HuH-7 (cell line): ENCODE measurements at places on chromosomes 7 and 10.

DNA sequence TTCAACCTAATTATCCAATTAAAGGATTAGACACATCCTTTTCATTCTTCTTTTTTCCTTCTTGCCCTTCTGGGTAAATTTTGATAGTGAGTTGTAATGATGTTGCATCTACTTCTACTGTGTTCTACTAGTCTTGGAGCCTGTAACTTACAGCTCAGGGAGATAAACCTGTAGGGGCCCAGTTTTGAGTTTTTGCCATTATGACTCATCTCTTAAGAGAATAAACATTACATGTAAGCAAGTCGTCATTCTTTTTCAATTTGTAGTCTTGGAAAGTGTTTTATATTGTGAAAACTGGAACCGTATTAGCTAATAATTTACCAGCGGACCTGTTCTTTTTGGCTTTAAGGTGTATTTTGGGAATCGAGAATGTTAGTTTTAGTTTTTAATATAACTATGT is 89.7 kb upstream of the RPA3 start:
- DNase-seq: no peak

DNA sequence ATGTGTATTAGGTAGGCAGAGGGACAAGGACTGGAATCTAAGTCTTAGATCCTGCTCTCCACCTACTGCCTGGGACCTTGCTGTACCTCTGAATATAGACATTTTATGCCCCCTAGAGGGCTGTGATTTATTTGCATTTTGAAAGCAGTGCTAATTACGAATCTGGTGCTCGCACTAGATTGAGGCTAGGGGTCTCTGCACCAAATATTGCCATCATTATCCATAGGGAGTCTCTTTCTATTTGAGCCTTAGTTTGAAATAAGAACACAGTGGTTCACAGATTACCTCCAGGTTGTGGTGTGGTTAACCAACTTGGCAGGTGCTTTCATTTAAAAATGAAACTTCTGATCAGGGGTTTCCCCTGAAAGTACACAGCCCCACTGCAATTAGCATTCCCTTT is 41.8 kb downstream of the CNNM1 start:
- DNase-seq: peak; percentile 37

GRCh38 chr7:1895664-1896515 is 225.8 kb downstream of the ELFN1 start:
- no peak for DNase-seq

GRCh38 chr10:17668435-17669184 is 24.7 kb downstream of the STAM start:
- DNase-seq: no peak

DNA sequence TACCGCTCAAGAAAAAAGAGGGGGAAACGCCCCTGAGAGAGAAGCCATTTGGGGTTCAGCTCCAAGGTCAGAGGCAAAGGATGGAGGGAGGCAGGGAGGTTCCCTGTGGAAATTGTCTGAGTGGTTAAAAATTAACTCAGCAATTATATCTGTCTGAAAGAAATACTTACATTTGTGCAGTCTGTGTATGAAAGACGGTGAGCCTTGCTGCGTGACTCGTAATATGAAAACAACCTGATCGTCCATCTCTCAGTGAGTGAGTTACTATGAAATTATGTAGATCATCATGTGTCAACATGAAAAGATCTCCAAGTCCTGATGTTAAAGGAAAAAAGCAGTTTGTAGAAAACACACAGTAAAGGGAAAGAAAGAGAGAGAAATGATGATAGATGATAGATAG is 67.2 kb upstream of the FAM204A start:
- no peak for DNase-seq

- DNase-seq: no peak
These were observed 89.1 kb downstream of the NEUROD6 start for GRCh38 chr7:31251441-31251840.

DNA sequence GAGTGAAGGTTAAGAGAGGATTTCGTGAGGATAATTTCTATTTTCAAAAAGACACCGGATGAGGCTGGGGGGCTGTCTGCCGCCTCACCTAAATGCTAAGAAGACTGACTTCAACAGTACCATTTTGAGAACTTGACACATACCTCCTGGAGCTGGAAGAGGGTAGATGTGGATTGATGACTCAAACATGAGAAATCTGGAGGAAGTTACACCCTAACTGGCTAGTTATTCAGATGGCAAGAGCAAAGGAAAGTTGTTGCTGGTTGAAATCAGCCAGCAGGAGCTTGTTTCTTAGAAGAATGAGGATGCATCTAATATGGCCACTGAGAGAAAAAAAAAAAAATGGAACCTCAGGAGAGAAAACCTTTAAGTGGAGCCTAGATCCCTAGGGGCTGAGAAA is 76.2 kb upstream of the KIAA1217 start:
- DNase-seq: no peak

- DNase-seq: no peak
These were observed 5.0 kb downstream of the TNS3 start for GRCh38 chr7:47576866-47577306.

DNA sequence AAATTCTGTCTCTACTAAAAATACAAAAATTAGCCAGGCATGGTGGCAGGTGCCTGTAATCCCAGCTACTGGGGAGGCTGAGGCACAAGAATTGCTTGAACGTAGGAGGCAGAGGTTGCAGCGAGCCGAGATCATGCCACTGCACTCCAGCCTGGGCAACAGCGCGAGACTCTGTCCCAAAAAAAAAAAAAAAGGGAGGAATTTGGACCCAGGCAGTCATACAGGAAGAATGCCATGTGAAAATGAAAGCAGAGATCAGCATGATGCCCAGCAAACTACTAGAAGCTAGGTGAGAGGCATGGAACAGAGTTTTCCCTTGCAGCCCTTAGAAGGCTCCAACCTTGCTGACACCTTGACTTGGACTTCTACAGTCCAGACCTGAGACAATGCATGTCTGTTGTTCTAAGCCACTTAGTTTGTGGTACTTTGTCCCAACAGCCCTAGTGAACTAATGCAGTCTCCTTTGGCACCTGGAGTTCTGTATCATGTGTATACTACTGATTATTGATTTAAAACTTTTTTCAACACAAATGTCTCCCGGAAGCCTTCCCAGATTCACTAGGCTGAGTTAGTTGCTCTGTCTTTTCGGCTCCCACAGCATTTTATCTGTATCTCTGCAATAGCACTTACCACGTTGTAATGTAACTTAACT is 10.2 kb upstream of the BAG3 start:
- DNase-seq: no peak

- no peak for DNase-seq
These were observed 14.6 kb downstream of the GPR37 start for GRCh38 chr7:124751027-124751426.

DNA sequence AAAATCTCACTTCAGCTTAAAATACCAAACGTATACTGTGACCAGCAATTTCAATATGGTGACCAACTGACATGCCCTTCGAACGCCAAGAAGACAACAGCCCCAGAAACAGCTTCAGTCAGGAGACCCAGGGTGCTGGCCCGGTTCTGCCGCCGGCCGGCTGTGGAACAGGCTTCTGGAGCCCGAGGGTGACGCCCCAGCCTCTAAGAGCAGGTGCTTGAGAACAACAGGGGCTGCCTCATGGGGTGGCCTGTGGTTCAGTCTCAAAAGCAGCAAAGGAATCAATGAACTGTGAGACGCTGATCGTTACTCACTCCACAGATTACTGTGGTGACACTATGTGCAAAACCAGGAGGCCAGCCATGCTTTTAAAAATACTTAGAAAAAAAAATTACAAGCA is 17.3 kb downstream of the GPER1 start:
- no peak for DNase-seq

DNA sequence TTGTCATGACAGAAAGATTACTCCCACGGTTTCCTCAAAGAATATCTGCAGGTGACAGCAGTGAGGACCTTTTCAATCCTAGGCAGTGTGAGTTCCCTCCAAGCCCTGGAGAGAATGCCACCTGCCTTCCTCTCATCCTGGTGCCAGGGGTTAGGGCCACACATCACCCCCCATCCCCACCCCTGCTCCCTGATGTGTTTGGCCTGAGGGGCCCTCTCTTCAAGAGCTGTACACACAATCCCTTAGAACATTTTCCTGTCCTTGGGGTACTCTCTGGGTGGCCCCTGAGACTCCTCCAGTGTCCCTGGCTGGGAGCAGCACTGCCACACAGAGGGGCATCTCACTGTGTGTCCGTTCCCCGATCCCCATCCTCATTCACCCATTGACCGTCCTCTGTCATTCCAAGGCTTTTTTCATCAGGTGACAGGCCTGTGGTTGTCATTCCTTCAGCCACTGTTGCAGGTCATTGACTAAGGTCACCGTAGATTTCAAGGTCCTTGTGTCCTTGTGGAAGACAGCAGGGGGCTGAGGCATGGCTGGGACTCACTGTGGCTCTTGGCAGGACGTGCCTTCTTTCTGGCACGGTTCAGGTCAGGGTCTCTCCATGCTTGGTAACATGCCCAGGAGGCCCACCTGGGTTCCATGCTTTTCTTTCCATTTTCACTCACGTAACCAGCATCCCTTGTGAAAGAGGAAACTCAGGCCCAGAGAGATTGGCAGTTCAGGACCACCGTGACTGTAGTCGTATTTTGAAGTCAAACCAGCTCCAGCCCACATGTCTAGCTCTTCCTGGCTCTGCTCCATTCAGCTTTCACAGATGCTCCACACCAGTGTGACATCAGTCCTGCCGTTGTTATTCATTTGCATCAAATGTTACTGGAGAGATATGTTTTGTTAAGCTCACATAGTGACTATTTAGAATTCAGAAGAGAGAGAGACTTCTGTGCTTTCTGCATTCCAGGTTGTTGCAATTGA is 26.8 kb upstream of the BTBD16 start:
- DNase-seq: no peak

GRCh38 chr7:124171068-124171467 is 138.2 kb upstream of the TMEM229A start:
- no peak for DNase-seq

- peak; percentile 81 for DNase-seq
These were observed 26.5 kb downstream of the DNAJB12 start for GRCh38 chr10:72328045-72328828.

- DNase-seq: no peak
These were observed 189.7 kb downstream of the CCDC3 start for GRCh38 chr10:12811826-12812225.

DNA sequence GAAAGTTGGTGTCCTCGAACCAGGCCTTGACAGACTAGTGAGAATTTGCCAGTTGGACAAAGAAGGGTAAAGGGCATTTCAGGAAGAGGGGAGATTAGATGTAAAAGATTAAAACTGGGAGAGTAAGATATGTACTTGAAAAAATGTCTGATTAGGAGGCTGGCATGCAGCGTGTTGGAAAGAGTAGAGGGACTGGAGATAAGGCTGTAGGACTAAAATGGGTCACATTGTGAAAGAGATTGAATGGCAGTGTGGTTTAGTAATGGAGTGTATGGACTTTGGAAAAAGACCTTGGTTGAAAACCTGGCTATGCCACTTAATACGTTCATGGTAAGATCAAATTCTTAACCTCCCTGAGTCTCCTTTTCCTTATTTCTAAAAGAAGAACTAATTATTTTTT is 14.1 kb downstream of the CREM start:
- no peak for DNase-seq

DNA sequence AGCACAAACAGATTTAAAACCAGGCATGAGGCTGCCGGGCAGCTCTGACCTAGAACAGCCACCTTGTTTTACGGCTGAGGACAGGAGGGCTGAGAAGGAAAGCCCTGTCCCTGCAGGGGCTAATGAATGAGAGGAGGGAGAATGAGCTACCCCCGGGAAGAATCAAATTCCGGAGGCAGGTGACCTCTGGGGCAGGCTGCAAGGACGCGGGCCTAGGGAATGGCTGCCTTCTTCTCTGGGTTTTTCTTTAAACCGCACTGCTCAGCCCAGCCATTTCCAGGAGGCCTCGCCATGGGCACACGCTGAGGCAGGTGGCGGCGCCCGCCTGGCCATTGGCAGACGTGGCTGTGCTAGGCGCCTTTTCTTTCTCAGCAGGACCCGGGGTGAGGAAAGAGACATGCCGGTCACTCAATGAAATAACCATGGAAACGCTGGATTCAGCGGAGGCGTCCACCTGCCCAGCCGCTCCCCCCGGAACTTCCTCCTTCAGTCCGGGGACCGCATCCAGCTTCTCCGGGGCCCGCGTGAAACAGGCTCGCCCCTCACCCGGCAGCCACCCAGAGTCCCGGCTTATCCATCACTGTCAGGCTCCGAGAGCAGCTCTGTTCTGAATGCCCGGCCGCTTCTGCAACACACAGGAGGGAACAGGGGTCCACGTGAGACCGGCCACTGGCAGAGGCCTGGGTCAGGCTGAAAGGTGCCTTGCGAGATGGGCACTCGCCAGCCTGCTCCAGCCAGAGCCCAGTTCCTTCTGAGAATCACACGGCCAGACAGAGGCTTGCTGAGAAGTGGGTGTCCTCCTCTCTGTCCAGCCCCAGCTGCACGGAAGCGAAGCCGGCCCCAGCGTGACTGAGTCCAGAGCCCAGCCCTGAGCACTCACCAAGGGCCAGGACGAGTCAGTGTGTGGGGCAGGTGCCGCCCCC is 82.1 kb downstream of the PDGFA start:
- DNase-seq: no peak

- no peak for DNase-seq
These were observed 33.5 kb upstream of the AUTS2 start for GRCh38 chr7:69564454-69565417.

DNA sequence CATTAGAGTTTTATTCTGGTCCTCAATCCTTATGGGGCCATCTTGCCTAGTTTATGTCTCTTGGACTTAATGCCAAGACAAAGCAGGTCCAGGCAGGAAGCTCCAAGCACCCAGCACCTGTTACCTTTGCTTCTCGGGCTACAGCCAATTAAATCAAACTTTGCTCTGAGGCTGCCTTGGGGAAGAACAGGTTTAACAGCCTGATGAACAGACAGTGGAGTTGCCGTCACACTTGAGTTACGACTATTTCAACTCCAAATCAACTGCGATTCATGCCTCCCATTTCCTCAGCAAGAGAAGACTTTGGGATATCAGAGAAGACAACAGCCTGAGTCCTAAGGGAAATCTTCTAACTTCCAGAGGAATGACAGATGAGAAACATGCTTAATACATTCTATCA is 62.2 kb downstream of the XPNPEP1 start:
- no peak for DNase-seq

DNA sequence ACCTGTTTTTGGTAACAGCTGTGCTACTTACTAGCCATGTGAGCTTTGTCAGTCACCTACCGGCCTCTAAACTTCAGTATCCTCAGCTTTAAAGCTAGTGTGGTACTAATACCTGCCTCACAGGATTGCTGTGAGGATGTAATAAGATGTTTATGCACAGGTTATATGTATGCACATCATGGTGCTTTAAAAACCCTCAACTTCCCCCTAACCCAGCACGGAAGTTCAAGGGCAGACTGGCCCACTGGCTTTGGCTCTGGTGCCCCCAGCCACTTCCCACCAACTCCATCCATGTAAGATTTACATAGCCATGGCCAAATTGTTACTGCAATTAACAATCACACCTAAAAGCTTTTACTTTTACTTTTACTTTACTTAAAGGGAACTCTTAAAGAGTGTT is 676.0 kb upstream of the GALNT17 start:
- no peak for DNase-seq

GRCh38 chr10:125788156-125789034 is 12.8 kb upstream of the MMP21 start:
- no peak for DNase-seq

DNA sequence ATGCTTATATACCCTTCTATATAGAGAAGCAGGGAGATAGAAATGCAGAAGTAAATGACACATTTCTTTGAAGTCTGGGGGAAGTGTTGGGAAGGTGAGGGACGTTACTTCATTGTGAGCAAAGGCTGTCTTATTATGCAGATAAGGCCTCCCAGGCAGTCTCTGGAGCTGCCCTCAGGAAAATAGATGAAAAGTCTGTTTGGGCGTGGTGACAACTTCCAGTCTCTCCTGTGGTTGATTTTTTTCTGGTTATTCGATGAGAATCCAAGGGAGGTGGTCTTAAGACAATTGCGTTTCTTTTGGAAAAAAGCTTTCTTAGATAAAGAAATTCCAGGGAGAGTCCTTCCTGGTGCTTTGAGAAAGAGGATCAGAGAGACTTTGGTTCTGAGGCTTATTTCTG is 84.0 kb downstream of the NEUROD6 start:
- DNase-seq: no peak
